Activated CD4-positive, alpha-beta T cell treated with anti-CD3 and anti-CD28 coated beads for 4 hours (primary cell): ENCODE measurements at places on chromosomes 3 and 15.

DNA sequence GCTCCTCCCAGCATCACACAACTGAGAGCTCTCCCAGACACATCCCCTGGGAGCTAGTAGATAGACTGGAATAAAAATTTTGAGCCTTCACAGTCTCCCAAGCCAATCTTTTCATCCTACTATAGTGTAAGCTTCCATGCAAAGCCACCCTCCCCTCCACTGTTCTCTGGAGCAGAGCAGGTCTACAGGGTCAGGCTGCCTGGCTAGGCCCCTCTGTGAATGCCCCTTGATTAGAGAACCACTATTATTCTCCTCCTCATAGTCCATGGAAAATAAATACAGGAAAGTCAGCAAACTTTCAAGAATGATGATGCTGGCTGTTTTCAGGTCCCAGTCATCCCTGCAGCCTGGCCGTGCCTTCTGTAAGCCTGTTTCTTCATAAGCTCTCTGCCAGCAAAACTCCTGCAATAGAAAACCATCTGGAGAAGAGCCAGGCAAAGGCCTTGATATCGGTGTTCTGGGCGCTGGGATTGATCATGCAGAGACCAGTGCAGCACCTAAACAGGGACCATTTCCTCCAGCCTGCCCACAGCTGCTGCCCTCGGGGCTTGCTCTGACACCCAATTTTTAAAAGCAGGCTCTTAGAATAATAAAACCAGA, 51.7 kb downstream of the CRYGS start:
- DNase-seq: no peak

DNA sequence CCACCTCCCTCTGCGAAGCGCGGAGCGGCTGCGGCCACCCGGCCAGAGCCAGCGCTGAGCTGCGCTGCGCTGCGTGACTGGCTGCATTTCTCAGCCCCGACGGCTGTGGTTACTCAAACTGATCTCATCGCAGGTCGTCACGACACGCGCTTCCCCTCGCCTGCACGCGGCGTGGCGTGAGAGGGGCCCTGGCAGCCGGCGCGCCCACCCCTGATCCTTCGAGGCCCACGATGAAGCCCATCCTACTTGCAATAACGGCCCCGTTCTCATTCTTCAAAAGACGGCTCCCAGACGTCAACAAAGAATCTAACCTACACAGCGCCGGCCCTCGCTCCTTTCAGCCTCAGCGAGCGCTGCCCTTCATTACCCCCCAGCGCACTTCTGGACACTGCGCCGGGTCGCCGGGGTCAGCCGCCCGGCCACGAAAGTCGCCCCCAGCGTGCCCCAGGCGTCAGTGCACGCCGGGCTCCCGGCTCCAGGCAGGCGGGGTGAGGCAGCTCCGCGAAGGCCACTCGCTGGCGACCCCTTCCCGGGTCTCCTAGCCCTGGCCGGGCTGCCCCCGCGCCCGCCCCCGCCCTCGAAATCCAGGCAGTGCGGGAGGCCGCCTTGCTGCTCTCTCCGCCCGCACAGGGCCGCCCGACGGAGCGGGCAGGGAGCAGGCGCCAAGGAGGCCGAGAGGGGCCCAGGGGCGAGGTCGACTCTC, 9.9 kb upstream of the LEKR1 start:
- peak; percentile 26 for DNase-seq

GRCh38 chr3:8964436-8965370, 1.4 kb upstream of the RAD18 start:
- no peak for DNase-seq

GRCh38 chr3:101170062-101170771, 150.2 kb downstream of the IMPG2 start:
- DNase-seq: no peak

GRCh38 chr3:123036352-123037014, 8.9 kb upstream of the SEMA5B start:
- DNase-seq: no peak

GRCh38 chr15:64761156-64761555, 14.2 kb downstream of the RBPMS2 start:
- DNase-seq: no peak
